Activated effector memory CD4-positive, alpha-beta T cell treated with Interleukin-2 at 50 U/mL for 16 hours (primary cell): ENCODE measurements at places on chromosomes 6 and 20.

GRCh38 chr20:63169681-63170080 lies 46.2 kb downstream of the YTHDF1 start:
- no peak for DNase-seq

- no peak for DNase-seq
These were observed 55.8 kb downstream of the SOBP start for GRCh38 chr6:107545763-107546162.

DNA sequence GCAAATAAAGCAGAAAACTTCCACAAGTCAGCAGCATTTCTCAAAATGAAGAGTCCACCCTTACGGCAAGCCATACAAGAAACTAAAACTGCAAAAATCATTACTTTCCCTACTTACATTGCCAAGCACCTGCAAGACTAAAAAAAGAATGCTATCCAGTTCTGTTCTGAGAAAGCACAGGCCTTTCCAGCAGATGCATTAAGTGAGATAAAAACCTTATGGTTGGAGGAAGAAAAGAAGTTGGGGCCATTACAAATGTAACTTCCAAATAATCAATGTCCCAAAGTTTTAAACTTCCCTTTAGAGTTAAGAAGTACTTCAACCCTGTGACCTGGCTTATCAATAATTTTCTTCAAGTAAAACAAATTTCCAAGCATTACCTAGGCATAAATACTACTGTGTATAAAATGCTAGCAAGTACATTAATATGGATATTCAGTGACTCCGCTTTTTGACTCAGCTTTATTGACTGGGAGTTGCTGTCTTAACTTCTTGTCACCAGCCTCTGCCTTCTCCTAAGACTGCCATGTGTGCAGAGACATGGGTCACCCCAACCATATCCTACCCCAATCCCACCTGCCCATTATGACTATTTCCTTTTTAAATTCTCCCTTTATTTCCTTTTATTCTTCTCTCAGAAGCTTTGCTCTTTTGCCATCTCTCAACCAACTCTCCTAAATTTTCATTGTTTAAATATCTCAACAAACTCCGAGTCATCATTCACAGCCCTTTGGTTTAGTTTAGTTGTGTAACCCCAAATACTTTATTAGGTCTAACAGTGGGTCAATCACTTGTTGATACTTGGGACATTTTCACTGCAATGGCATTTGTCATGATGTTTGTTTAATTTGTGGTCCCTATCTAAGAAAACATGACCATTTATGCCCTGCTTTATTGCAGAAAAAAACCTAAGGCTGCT lies 49.7 kb downstream of the SLC22A23 start:
- no peak for DNase-seq

- DNase-seq = no peak
These were observed 56.0 kb upstream of the SUPT3H start for GRCh38 chr6:45433533-45434380.

GRCh38 chr6:14567842-14568241 lies 450.3 kb downstream of the CD83 start:
- no peak for DNase-seq

DNA sequence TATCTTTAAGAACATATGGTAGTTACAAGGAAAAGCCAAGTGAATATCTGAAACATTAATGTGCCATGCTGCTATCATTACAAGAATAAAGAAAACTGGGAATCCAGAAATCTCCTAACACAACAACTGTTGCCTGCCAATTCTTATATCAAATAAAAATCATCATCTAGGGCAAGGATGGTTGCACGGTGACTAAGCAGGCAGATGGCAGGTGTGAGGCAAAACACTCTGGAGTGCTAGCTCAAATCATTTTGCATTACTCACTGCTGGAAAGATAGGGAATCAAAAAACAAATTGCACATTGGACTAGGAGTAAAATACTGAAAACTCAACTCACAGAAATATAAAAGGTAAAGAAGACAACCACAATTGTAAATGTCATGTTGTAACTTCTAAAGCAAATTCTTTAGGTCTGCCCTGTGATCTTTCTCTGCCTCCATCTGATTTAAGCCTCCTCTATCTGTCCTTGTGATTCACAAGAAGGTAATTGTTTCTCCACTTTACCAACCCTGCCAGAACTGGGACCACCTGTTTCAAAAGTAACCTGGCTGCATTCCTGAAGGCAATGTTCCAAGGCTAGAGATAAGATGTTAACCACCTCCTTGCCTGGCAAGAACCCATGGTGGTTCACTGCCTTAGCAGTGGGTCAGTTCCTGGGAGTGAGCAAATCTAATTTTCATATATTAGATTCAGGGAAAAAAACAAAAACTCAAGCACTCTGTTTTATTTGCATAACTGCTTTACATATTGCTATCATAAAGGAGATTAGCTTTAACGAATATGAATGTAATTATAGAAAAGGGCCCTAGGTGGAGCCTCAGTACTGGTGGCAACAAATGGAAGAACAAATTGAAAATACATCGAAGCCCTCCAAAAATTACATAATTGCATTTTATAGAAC lies 33.1 kb upstream of the LCA5 start:
- DNase-seq = no peak

GRCh38 chr6:4402477-4402976 lies 267.2 kb upstream of the ECI2 start:
- DNase-seq = no peak
